PC-3 (cell line): ENCODE measurements at places on chromosomes 6 and 20.

GRCh38 chr6:135630789-135631376, 133.3 kb upstream of the AHI1 start:
- no peak for DNase-seq

- DNase-seq, result no peak
Observed at GRCh38 chr20:34268851-34269636, 27.8 kb downstream of the ASIP start.

GRCh38 chr20:44800391-44801046, 9.8 kb downstream of the RIMS4 start:
- no peak for DNase-seq

DNA sequence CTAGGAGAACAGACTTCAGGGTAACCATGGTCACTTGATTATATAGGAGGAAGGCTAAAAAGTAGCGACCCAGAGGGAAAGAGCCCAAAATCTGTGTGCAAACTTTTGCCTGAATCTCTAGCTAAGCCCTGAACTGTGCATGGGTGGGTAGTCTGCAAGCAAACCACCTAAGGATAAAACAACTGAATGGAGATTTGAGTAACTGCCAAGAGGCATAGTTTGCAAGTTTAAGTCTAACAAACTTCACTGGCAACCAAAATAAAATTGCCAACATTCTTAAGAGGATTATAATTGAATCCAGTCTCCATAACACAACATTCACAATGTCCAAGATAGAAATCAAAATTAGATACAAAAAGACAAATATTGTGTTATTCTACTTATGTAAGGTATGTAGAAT, 192.0 kb upstream of the PLN start:
- DNase-seq, result no peak

- DNase-seq, result no peak
Observed at GRCh38 chr6:71079677-71080076, 122.8 kb upstream of the B3GAT2 start.
